ENCODE measurements at places on chromosomes 4 and X. TPM values are rescaled to one million over a fixed set of nuclear protein-coding genes. Genes with fewer than 3 reads are reported as not detected.

The PNMA5 gene
- not detected for total RNA-seq

The ASB12 gene
- total RNA-seq, result 30.4 TPM

The PARM1 gene
- 13.1 TPM for total RNA-seq

The PDCL2 gene
- total RNA-seq, result not detected

The ATP8A1 gene
- total RNA-seq, result 74.2 TPM

The NEXMIF gene
- total RNA-seq, result 0.16 TPM

The CLTRN gene
- total RNA-seq, result not detected

The MPC1L gene
- not detected for total RNA-seq

The SLC7A11 gene
- not detected for total RNA-seq

The ABLIM2 gene
- 211 TPM for total RNA-seq

The MAGEA8 gene
- total RNA-seq, result not detected

The PLP1 gene
- 1.2 TPM for total RNA-seq

The MTTP gene
- 0.33 TPM for total RNA-seq

The RAB33A gene
- total RNA-seq, result not detected

The CDX4 gene
- total RNA-seq, result not detected

The NPNT gene
- 2.6 TPM for total RNA-seq

The BEND4 gene
- not detected for total RNA-seq

The HTT-AS gene
- not detected for total RNA-seq

The HPGDS gene
- total RNA-seq, result not detected

The RNF175 gene
- total RNA-seq, result not detected

The OPRPN gene
- total RNA-seq, result not detected

The CTAG2 gene
- not detected for total RNA-seq

The USP26 gene
- total RNA-seq, result not detected

The JADE1 gene
- total RNA-seq, result 21.1 TPM

The ETDA gene
- not detected for total RNA-seq

The MAGEB10 gene
- total RNA-seq, result not detected

The VCX gene
- not detected for total RNA-seq

The DCAF8L2 gene
- not detected for total RNA-seq

The COL25A1 gene
- total RNA-seq, result 2.0 TPM

The ITIH6 gene
- not detected for total RNA-seq

The CCKAR gene
- not detected for total RNA-seq

The F9 gene
- total RNA-seq, result 0.46 TPM

The RNF212 gene
- total RNA-seq, result not detected

The NPY2R gene
- total RNA-seq, result not detected

The VSIG1 gene
- total RNA-seq, result not detected

The CHST7 gene
- 16.9 TPM for total RNA-seq

The SEPSECS gene
- 6.7 TPM for total RNA-seq

The DSPP gene
- total RNA-seq, result not detected

The TCEAL9 gene
- 10.4 TPM for total RNA-seq

The LANCL3 gene
- total RNA-seq, result 0.02 TPM

The DGKK gene
- total RNA-seq, result not detected

The MAGEE1 gene
- 0.49 TPM for total RNA-seq

The MID1IP1 gene
- total RNA-seq, result 173 TPM

The NKX1-1 gene
- not detected for total RNA-seq

The CLNK gene
- total RNA-seq, result not detected

The GABRA4 gene
- 0.02 TPM for total RNA-seq

The MID2 gene
- 25.4 TPM for total RNA-seq

The KLF8 gene
- total RNA-seq, result 2.5 TPM

The GAGE12F gene
- total RNA-seq, result not detected

The CT45A5 gene
- total RNA-seq, result not detected

The ZDHHC15 gene
- total RNA-seq, result 0.39 TPM

Data from gastrocnemius medialis (tissue), 4 donors.